Osteoblast (primary cell): ENCODE measurements at places on chromosomes 2 and 18. TPM values are rescaled to one million over a fixed set of nuclear protein-coding genes. Genes with fewer than 3 reads are reported as not detected.

MAP3K2 gene
- 64.1 and 65.4 TPM in 2 replicates for total RNA-seq

TUBA3E gene
- total RNA-seq: not detected in 2 replicates

CCDC93 gene
- total RNA-seq: 40.5 and 47.7 TPM in 2 replicates

SMYD5 gene
- 16.5 and 17.4 TPM in 2 replicates for total RNA-seq

RGPD8 gene
- 21.5 and 25.0 TPM in 2 replicates for total RNA-seq

LTBP1 gene
- total RNA-seq: 158 and 224 TPM in 2 replicates

KRTCAP3 gene
- under 0.01 and 0.72 TPM in 2 replicates for total RNA-seq

SLC11A1 gene
- 0.29 and 0.36 TPM in 2 replicates for total RNA-seq

SIX3 gene
- total RNA-seq: not detected in 2 replicates

COL4A4 gene
- total RNA-seq: under 0.01 and 0.36 TPM in 2 replicates

NLRC4 gene
- total RNA-seq: not detected in 2 replicates

AP1S3 gene
- 2.2 and 2.7 TPM in 2 replicates for total RNA-seq

CNGA3 gene
- total RNA-seq: 0.29 and 0.36 TPM in 2 replicates

C2orf78 gene
- not detected in 2 replicates for total RNA-seq

FOXI3 gene
- total RNA-seq: not detected in 2 replicates

LOXL3 gene
- total RNA-seq: 64.8 and 97.4 TPM in 2 replicates

FBXO48 gene
- total RNA-seq: 0.72 and 0.88 TPM in 2 replicates

GPAT2 gene
- 2.2 and 9.4 TPM in 2 replicates for total RNA-seq

ANKRD29 gene
- total RNA-seq: 9.8 and 20.9 TPM in 2 replicates

DNAH6 gene
- total RNA-seq: under 0.01 and 0.36 TPM in 2 replicates

CDK15 gene
- 4.7 and 5.3 TPM in 2 replicates for total RNA-seq

MOB1A gene
- 122 and 133 TPM in 2 replicates for total RNA-seq

SP3 gene
- total RNA-seq: 113 and 122 TPM in 2 replicates

GCKR gene
- 1.2 and 1.4 TPM in 2 replicates for total RNA-seq

FOSL2 gene
- 64.5 and 86.9 TPM in 2 replicates for total RNA-seq

MAP3K19 gene
- total RNA-seq: not detected in 2 replicates

TSPYL6 gene
- total RNA-seq: not detected in 2 replicates

HOXD13 gene
- total RNA-seq: not detected in 2 replicates

DPP10 gene
- total RNA-seq: not detected in 2 replicates

FAM161A gene
- 3.2 and 3.3 TPM in 2 replicates for total RNA-seq

DCC gene
- total RNA-seq: under 0.01 TPM in 1 of 2 replicates, not detected in the other

CLHC1 gene
- total RNA-seq: 13.6 and 14.5 TPM in 2 replicates

RBM43 gene
- total RNA-seq: 11.6 and 12.1 TPM in 2 replicates

AGXT gene
- total RNA-seq: not detected in 2 replicates

CCDC85A gene
- 0.29 and 0.72 TPM in 2 replicates for total RNA-seq

LMAN2L gene
- 16.5 and 26.4 TPM in 2 replicates for total RNA-seq

ARHGEF33 gene
- 0.29 and 0.72 TPM in 2 replicates for total RNA-seq

INHBB gene
- under 0.01 and 0.29 TPM in 2 replicates for total RNA-seq

RAB6C gene
- not detected in 2 replicates for total RNA-seq

FOXD4L1 gene
- total RNA-seq: under 0.01 and 0.29 TPM in 2 replicates

SERPINB13 gene
- total RNA-seq: under 0.01 TPM in 1 of 2 replicates, not detected in the other

ESPNL gene
- total RNA-seq: 1.8 and 9.8 TPM in 2 replicates

IL37 gene
- not detected in 2 replicates for total RNA-seq

SRD5A2 gene
- not detected in 2 replicates for total RNA-seq
